ENCODE measurements at places on chromosomes 5 and 9.

DNA sequence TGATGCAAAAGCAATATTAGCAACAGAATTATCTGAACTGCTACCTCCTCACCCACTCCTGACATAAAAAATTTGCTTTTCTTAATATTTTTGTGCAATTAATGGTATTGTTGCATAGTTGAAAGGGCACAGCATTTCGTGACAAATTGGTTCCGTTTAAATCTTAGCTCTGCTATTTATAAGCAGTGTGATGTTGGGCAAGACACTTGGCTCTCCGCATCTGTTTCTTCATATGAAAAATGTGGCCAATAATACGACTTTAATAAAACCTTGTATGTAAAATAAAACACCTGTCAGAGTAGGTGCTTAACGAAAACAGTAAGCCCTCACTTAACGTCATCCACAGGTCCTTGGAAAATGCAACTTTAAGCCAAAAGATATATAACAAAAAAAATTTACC, 4.2 kb downstream of the TMEM167A start:
- no peak overlapping the region for H3K27ac ChIP-seq
- no peaks in the 10 kb centered on the region for H3K36me3 ChIP-seq

DNA sequence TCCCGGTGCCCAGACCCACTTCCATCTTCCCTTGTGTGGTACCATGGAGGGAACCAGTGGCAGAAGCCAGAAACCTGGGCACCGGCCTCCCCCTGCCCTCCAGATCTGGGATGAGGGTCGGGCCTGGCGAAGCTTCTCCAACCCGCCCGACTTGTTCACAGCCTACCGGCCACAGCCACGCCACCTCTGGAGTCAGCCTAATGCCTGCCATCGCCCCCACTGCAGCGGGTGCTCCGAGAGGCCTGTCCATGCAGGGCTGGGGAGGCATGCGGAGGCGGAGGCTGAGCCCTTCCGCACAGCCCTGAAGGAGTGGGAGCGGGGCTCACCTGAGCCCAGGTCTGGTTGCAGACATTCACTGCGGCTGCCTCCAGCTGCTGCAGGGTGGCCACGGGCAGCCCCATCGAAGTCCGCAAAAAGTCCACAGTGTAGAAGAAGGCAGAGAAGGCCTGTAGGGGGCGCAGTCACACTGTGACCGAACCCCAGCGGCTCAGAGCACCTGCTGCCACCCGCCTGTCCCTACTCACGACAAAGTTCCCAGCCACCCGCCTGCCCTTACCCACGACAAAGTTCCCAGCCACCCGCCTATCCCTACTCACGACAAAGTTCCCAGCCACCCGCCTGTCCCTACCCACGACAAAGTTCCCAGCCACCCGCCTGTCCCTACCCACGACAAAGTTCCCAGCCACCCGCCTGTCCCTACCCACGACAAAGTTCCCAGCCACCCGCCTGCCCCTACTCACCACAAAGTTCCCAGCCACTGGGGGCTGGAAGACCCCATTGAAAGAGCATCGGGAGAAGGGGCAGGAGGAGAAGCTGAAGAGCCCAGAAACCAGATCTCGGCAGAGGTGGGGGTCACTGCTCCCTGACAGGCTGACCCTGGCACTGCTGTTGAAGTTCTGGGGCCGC, 3.8 kb upstream of the NPDC1 start:
- H3K4me1 ChIP-seq, result peaks cover 7% of the 10 kb centered on the region
- no peaks in the 10 kb centered on the region for H3K36me3 ChIP-seq
- H3K27ac ChIP-seq, result no peak overlapping the region
- no peak overlapping the region for H3K4me3 ChIP-seq
- DNase-seq, result no peak

DNA sequence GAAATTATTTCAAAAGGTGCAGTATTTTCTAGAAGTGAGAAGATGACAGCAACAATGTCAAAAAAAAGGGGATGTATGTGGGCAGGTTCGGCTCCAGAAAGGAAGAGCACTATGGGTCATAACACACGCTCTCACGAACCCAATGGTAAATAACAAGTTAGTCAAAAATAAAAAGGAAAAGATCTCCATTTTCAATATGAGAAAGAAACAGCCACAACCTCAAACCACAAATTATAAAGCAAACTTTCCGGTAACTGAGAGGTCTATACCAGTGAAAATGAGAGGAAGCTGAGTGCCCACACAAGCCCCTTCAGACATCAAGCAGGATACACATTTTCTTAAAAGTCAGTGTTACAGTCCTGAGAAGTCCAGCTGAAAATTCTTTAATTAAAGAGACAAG, 398.5 kb upstream of the RPS23 start:
- no peak overlapping the region for H3K27ac ChIP-seq
- H3K4me3 ChIP-seq, result no peak overlapping the region
- no peaks in the 10 kb centered on the region for H3K36me3 ChIP-seq
- no peaks in the 10 kb centered on the region for H3K4me1 ChIP-seq

GRCh38 chr9:114676901-114677300, 5.1 kb downstream of the TEX48 start:
- H3K4me1 ChIP-seq, result peaks cover 4% of the 10 kb centered on the region
- H3K27me3 ChIP-seq, result no peaks in the 10 kb centered on the region
- H3K27ac ChIP-seq, result no peak overlapping the region
- no peaks in the 10 kb centered on the region for H3K36me3 ChIP-seq
- H3K4me3 ChIP-seq, result no peak overlapping the region

DNA sequence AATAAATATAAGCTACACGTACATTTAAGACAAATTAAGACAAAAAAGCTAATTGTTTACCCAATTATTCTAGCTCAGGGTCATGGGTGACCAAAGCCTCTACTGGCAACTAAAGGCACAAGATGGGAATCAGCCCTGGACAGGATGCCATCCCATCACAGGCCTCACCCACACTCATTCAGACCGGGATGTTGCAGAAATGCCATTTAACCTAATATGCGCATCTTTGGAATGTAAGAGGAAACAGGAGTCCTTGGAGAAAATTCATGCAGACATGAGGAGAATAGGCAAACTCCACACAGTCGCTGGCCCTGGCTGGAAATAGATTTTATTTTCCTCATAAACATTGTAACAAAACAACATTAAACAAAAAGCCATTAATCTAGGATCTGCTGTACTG, 2003.8 kb upstream of the CDH9 start:
- no peak overlapping the region for H3K27ac ChIP-seq
- no peak for DNase-seq
- H3K27me3 ChIP-seq, result no peaks in the 10 kb centered on the region
- no peak overlapping the region for H3K4me3 ChIP-seq

DNA sequence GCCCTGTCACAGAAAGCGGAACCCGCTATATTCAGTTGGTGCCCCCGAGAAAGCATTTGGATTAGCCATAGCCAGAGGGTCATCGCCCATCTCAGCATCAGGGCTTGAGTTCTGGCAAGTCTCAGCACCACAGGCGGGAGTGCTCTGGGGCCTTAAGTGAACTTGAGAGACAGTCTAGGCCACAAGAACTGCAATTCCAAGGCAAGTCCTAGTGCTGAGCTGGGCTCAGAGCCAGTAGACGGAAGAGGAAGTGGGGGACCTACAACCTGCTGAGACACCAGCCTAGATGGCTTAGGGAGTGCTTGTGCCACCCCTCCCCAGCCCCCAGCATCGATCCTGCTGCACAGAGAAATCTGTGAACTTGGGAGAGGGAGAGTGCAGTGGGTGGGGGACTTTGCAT, 594.9 kb downstream of the CCDC171 start:
- no peaks in the 10 kb centered on the region for H3K27me3 ChIP-seq
- DNase-seq, result no peak
- no peaks in the 10 kb centered on the region for H3K4me1 ChIP-seq
- no peak overlapping the region for H3K27ac ChIP-seq
- no peak overlapping the region for H3K4me3 ChIP-seq

GRCh38 chr5:74837115-74837514, 29.1 kb downstream of the FAM169A start:
- H3K4me3 ChIP-seq, result no peak overlapping the region
- H3K27me3 ChIP-seq, result no peaks in the 10 kb centered on the region
- no peak overlapping the region for H3K27ac ChIP-seq
- DNase-seq, result no peak

DNA sequence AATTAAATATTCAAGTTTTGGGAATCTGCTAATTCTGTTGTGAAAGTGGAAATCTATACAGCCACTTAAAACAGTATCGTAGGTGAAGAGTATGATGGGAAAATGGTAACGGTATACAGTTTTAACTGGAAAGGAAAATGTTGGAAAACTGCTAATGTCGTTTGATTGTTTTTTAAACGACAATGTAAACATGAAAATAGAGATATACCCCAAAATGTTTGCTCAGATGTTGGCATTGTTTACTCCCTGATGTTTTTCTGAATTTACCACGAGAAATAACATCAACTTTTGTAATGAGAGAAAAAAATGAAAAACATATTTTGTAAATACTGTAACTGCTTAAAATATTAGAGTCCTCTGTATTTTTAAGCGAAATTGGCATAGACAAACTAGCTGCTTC, 2.7 kb downstream of the MATR3 start:
- H3K36me3 ChIP-seq, result peaks cover 13% of the 10 kb centered on the region
- H3K27ac ChIP-seq, result no peak overlapping the region
- H3K27me3 ChIP-seq, result no peaks in the 10 kb centered on the region
- peaks cover 59% of the 10 kb centered on the region for H3K4me1 ChIP-seq
- no peak for DNase-seq
